Left renal cortex interstitium (tissue), 4 donors: ENCODE measurements at places on chromosomes 12 and 14. TPM values are rescaled to one million over a fixed set of nuclear protein-coding genes. Genes with fewer than 3 reads are reported as not detected.

The KCTD10 gene
- polyA plus RNA-seq, result 57.4 TPM

The TAS2R42 gene
- polyA plus RNA-seq, result not detected

The TCP11L2 gene
- 15.8 TPM for polyA plus RNA-seq

DNA sequence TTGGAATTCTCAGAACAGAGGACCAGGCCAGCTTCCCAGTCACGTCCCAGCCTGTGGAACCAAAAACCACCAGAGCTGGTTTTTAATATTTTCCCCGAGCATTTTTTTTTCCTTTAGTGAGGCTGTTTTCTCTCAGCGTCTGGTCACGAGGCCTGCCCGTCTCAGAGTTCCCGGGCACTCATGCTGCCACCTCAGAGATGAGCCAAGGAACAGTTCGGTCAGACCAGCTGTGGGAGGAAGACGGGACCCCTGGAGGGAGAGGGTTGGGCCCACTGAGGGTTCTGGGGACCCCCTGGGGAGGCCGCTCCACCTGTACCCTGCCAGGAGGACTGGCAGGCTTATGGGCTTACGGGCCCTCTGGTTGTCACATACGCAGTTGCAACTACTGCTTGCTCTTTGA is 39.9 kb downstream of the JDP2 start:
- no peak for DNase-seq

DNA sequence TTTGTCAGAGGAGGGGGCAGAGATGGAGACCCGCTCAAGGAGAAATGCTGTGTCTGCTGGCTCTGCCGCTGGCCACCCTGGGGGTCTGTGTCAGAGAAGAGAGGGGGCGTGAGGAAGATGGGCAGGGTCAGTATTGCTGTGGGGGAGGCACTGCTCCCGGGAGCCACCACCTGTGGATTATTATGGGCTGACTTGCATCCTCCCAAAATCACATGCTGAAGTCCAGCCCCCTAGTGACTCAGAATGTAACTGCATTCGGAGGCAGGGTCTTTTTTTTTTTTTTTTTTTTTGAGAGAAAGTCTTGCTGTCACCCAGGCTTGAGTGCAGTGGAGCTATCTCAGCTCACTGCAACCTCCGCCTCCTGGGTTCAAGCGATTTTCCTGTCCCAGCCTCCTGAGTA is 12.3 kb downstream of the ABCD4 start:
- no peak for DNase-seq

The NFATC4 gene
- 95.6 TPM for polyA plus RNA-seq

DNA sequence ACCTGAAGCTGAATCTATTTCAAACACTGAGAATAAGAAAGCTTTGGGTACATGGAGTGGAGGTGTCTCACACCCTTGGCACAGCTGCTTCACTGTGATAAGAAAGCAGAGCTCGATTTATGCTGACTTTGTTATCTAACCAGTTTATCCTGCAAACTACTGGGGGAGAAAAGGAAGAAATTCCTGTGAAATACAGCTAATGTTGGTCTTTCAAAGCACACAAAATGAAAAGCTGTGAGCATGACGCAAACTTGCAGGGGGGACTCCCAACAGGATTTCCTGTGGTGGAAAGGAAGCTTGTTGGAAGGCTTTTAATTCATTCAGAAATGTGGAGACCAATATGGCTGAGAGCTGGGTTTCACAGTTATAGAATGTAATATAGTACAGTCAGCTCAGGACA is 53.4 kb downstream of the SRGAP1 start:
- no peak for DNase-seq

DNA sequence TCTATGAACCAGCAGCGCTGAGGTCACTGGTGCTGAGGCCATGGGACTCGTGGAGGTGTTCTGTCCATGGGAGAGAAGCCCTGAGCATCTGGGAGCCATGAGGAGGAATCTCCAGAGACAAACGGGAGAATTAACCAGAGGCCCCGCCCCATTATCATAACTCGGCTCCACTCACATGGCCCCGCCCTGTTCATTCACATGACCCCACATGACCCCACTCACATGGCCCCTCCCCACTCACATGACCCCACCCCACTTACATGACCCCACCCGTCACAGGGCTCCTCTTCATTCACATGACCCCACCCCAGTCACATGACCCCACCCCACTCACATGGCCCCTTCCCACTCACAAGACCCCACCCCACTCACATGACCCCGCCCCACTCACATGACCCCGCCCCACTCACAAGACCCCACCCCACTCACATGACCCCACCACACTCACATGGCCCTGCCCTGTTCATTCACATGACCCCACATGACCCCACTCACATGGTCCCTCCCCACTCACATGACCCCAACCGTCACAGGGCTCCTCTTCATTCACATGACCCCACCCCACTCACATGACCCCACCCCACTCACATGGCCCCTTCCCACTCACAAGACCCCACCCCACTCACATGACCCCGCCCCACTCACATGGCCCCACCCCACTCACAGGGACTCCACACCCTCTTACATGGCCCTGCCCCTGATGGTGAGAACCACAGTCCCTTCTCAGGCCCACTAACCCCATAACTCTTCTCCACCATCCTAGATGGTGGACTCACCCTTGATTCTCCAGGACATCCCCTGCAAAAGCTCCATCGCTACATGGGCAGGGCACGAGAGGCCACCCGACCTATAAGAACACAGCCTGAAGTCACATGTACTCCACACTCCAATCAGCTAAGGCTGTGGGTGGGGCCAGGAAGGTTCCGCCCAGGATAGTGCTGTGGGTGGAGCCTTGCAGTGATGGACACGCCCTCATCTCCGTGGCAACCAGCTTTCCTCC is 151.1 kb upstream of the SFSWAP start:
- DNase-seq, result no peak
